Activated CD4-positive, alpha-beta T cell treated with anti-CD3 and anti-CD28 coated beads, Interleukin-2, amount 10 ng/mL, durations not matched to agents 24 days and 14 days (primary cell): ENCODE measurements at places on chromosomes 7 and 10.

- no peak for DNase-seq
These were observed 137.2 kb downstream of the PHTF2 start for GRCh38 chr7:77935652-77936348.

- no peak for DNase-seq
These were observed 58.3 kb downstream of the SGMS1 start for GRCh38 chr10:50565301-50566083.

- no peak for DNase-seq
These were observed 123.0 kb upstream of the ZNF32 start for GRCh38 chr10:43771675-43772074.

GRCh38 chr7:1562597-1563051 is 6.6 kb upstream of the TMEM184A start:
- no peak for DNase-seq

DNA sequence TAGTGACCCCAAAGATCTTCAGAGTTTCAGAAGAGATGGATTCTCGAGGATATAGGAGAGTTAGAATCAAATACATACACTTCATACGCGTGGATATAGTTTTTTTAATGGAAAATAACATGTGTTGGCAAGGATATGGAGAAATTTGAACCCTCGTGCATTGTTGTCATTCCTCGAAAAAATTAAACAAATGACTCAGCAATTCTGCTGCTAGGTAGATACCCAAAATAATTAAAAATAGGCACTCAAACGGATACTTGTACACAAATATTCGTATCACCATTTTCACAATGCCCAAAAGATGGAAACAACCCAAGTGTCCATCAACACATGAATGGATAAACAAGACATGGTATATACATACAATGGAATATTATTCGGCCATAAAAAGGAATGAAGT is 5.6 kb upstream of the NT5C2 start:
- DNase-seq, result no peak

- no peak for DNase-seq
These were observed 336.1 kb upstream of the KCND2 start for GRCh38 chr7:119936836-119937235.

- no peak for DNase-seq
These were observed 111.9 kb downstream of the CHN2 start for GRCh38 chr7:29306319-29306991.

DNA sequence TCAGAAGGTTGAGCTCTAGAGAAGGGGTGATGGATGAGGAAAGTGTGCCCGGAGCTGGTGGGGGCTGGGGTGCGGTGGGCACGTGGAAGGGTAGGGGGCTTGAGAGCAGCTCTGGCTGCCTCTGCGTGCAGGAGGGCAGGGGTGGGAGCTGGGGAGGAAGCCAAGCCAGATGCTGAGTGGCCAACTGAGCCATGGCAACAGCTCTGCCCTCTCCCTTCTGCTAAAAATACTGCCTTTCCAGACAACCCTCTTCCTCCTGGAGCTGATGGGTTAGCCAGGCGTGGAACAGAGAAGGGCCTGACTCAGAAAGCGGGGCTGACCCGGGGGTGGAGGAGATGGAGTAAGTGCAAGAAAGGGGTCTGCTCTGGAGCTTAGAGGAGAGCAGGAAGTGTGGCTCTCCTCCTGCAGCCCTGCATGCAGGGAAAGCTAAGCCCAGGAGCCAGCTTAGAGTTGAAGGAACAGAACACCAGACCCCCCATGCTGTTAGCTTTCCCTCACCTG is 114.6 kb upstream of the AGK start:
- no peak for DNase-seq

GRCh38 chr10:93495654-93496321 is 624 bp upstream of the CEP55 start:
- DNase-seq, result peak; percentile 74

- DNase-seq, result no peak
These were observed 101.8 kb upstream of the SEC61G start for GRCh38 chr7:54860843-54861242.

- no peak for DNase-seq
These were observed 158.8 kb upstream of the LYZL2 start for GRCh38 chr10:30788307-30788706.

DNA sequence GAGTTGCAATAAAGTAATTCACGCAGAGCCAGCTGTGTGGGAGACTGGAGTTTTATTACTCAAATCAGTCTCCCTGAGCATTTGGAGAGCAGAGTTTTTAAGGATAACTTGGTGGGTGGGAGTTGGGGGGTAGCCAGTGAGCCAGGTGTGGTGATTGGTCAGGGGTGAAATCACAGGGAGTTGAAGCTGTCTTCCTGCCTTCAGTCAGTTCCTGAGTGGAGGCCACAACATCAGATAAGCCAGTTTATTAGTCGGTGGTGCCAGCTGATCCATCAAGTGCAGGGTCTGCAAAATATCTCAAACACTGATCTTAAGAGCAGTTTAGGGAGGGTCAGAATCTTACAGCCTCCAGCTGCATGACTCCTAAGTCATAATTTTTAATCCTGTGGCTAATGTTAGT is 3.3 kb upstream of the CYP51A1 start:
- no peak for DNase-seq
